ENCODE measurements at places on chromosomes 7 and 10. TPM values are rescaled to one million over a fixed set of nuclear protein-coding genes. Genes with fewer than 3 reads are reported as not detected.

DNA sequence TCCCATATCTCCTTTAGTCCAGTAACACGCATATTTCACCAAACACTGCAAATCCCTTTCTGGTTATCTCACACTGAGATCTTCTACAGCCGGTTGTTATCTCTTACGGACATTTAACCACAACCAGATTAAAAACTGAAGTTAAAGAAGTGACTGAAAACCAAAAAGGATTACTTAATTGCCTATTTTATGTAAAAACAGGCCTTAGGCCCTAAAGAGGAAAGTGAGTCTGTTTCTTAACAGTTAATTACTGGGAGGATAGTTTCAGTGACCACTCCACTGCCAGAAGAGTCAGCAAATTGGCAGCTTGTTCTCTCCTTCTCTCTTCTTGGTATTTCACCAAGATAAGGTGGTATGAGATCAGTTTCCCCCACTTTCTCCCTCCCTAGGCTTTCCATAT lies 161.9 kb upstream of the MEOX2 start:
- H3K4me1 ChIP-seq: peaks cover 7% of the 10 kb centered on the region
- DNase-seq: no peak
- no peak overlapping the region for H3K27ac ChIP-seq
- no peaks in the 10 kb centered on the region for H3K36me3 ChIP-seq
- H3K27me3 ChIP-seq: no peaks in the 10 kb centered on the region

DNA sequence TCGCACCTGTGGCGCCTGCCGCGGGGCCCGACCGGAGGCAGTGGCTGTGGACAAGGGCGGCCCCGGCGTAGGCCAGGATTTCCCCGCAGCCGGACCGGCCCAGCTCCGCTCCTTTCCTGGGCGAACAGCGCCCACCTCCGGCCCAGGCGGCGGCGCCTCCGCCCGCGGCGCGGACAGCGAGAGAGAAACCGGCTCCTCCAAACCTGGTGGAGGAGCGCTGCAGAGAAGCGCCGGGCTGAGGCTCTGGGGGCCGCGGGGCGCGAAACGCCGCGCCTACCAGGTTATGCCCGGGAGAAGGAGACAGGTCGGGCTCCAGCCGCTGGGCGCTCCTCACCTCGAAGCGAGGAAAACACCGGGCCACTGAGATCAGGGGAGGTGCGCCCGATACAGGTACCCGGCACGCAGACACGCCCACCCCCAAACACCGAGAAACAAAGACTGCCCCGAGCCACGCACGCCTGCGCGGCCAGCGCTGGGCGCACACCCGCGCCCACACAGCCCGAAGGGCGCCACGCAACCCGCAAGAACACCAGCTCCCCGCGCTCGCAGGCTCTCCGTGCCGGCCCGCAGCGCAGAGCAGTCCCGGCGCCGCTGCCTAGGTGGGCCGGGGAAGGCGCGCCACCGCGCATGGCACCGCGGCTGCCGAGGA lies 3.3 kb downstream of the GRID1 start:
- H3K4me1 ChIP-seq: peaks cover 13% of the 10 kb centered on the region
- DNase-seq: no peak
- H3K4me3 ChIP-seq: peak overlapping the region; percentile 33
- no peaks in the 10 kb centered on the region for H3K36me3 ChIP-seq
- peaks cover 6% of the 10 kb centered on the region for H3K27me3 ChIP-seq
- H3K27ac ChIP-seq: no peak overlapping the region

TFR2 gene
- 0.35 TPM for total RNA-seq

ASAH2 gene
- 14.0 TPM for total RNA-seq

DNA sequence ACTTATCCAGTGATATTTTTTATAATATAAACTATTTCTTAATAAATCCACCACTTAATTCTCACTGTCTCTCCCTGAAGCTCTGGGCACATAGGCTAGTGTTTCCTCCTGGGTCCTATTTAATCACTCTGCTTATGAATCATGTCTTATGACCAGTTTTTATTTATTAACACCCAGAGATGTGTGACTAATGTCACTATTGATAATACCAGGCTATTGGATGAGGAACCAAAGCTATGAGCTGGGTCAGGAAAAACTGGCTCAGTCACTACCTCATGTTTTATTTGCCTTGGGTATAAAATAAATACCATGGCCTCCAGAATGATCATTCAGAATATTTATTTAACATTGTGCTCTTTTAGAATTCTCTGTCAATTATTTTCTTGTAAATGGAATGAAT lies 5.2 kb downstream of the SEMA3E start:
- no peak overlapping the region for H3K27ac ChIP-seq
- no peaks in the 10 kb centered on the region for H3K36me3 ChIP-seq
- no peaks in the 10 kb centered on the region for H3K27me3 ChIP-seq
- no peak overlapping the region for H3K4me3 ChIP-seq

DNA sequence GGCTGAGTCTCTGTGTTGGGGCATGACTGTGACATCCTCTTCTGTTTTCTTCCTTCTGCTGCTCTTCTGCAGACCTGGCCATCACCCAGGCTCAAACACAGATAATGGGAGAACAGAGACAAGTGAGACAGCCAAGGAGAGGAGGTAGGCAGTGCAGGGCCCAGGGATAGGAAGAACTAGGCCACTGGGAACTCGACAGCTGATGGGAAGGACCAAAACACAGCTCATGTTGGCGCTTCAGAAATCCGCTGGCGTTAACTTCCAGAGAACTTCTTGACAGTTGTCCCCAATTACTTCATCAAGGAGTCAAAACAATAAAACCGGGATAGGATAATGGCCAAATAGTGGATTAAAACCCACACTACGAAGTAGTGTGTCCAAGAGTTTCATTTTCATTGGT lies 97.0 kb upstream of the PALS2 start:
- no peak for DNase-seq
- no peaks in the 10 kb centered on the region for H3K27me3 ChIP-seq
- H3K4me1 ChIP-seq: peaks cover 37% of the 10 kb centered on the region
- H3K4me3 ChIP-seq: peak overlapping the region; percentile 22
- no peaks in the 10 kb centered on the region for H3K36me3 ChIP-seq
- peak overlapping the region; percentile 65 for H3K27ac ChIP-seq

DNA sequence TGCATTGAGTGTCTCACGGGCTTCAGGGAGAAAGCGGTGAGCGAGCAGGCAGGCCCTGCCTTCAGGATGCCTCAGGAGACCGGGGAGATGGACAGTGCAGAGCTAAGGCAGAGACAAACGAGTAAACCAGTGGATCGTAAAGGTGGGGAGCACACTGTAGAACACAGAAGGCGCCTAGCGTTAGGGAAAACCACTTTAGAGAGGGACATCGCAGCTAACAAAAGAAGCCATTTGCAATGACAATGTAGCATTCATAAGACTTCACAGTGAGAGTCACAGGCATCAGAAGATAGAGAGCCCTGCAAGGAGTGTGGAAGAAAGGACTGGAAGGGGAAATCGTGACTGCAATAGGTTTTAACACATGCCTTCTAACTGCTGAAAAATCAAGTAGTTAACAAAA lies 54.9 kb upstream of the TMEM273 start:
- H3K27me3 ChIP-seq: no peaks in the 10 kb centered on the region
- H3K4me1 ChIP-seq: no peaks in the 10 kb centered on the region
- no peak for DNase-seq
- no peaks in the 10 kb centered on the region for H3K36me3 ChIP-seq
- H3K4me3 ChIP-seq: no peak overlapping the region
- H3K27ac ChIP-seq: no peak overlapping the region

DNA sequence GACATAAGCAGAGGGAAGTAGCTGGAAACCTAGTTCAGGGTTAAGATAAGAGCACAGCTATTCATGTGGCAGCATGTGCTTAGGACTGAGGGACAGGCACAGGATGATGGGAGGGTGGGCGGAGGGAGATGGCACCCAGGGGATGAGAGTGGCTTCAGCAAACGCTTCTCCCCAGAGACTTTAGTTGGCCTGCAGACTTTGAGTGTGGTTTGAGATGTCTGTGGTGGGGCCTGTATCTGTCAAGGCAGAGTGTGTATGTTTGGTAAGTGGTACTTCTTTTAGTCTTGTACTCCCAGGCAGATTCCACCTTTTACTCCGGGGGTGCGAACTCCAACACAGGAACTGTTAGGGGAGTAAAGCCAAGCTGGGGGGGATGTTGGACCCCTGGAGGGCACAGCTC lies 88.9 kb downstream of the WDFY4 start:
- no peaks in the 10 kb centered on the region for H3K4me1 ChIP-seq
- H3K36me3 ChIP-seq: no peaks in the 10 kb centered on the region
- no peak overlapping the region for H3K4me3 ChIP-seq
- DNase-seq: no peak

- no peak overlapping the region for H3K27ac ChIP-seq
- no peaks in the 10 kb centered on the region for H3K36me3 ChIP-seq
- no peaks in the 10 kb centered on the region for H3K27me3 ChIP-seq
- no peak for DNase-seq
- H3K4me3 ChIP-seq: no peak overlapping the region
- H3K4me1 ChIP-seq: peaks cover 3% of the 10 kb centered on the region
Measured at GRCh38 chr7:92773808-92774207, 62.6 kb downstream of the CDK6 start.

GRCh38 chr7:152762056-152762455 lies 2.5 kb downstream of the ACTR3B start:
- no peak overlapping the region for H3K27ac ChIP-seq
- DNase-seq: no peak
- H3K36me3 ChIP-seq: no peaks in the 10 kb centered on the region
- no peak overlapping the region for H3K4me3 ChIP-seq

- no peaks in the 10 kb centered on the region for H3K36me3 ChIP-seq
- no peak overlapping the region for H3K27ac ChIP-seq
- no peak overlapping the region for H3K4me3 ChIP-seq
- H3K27me3 ChIP-seq: no peaks in the 10 kb centered on the region
Measured at GRCh38 chr7:125926621-125927020, 997.0 kb upstream of the POT1 start.

- no peak overlapping the region for H3K4me3 ChIP-seq
- DNase-seq: no peak
- peak overlapping the region; percentile 34 for H3K27ac ChIP-seq
- H3K36me3 ChIP-seq: no peaks in the 10 kb centered on the region
- H3K4me1 ChIP-seq: peaks cover 11% of the 10 kb centered on the region
Measured at GRCh38 chr10:11176746-11177145, 159.1 kb downstream of the CELF2 start.

TMEM236 gene
- total RNA-seq: 2.0 TPM

WASHC2A gene
- total RNA-seq: 33.7 TPM

DNA sequence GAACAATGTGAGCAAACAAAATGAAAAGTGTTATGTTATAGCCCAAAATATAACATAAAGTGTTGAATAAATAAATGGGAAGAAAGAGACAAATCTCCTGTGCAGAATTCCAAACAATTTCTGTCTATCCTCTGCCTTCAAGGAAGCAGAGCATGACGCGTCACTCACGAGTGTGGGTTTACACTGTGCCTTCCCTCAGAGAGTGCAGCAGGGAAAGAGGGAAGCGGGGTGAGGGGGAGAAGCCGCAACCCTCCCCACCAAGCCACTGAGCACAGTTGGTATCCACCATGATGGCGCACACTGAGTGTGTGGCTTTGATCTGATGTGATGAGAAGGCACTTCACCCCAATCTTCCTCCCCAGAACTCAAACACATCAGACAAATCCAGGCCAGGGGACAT lies 74.8 kb downstream of the PTPRN2 start:
- no peaks in the 10 kb centered on the region for H3K4me1 ChIP-seq
- no peak overlapping the region for H3K4me3 ChIP-seq
- no peak overlapping the region for H3K27ac ChIP-seq

DNA sequence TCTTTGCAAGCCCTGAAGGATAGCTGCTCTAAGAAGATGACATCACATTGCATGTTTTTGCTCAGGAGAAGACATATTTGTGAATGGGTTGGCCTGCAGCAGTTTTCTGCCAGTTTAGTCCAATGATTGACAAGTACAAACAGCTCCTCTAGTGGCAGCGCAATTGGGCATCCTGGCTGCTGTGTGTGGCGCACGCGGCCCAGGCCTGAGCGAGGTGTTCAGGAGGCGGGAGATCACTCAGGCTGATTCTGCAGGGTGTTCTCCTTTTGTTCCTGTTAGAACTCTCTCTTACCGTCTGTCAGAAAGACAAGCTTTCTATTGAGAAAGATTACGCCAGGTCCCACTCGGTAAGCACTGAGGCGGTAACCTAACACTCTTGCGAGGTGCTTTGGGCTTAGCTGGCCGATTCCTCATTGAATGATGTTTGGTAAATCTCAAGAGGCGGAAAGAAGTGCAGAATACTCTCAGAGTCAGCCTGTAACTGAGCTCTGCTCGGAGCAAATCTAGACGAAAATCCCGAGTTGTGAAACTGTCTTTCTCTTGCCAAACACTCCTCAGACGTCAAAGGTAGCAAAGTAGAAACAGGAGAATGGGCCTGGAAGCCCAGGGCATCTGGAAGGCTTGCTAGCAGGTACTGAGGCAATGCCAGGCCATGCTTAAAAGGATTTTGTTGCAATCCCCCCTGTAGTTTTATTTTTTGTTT lies 219.2 kb upstream of the BMPER start:
- DNase-seq: no peak
- no peaks in the 10 kb centered on the region for H3K36me3 ChIP-seq
- no peak overlapping the region for H3K4me3 ChIP-seq
- no peaks in the 10 kb centered on the region for H3K27me3 ChIP-seq
- no peak overlapping the region for H3K27ac ChIP-seq

NPS gene
- total RNA-seq: not detected

DNA sequence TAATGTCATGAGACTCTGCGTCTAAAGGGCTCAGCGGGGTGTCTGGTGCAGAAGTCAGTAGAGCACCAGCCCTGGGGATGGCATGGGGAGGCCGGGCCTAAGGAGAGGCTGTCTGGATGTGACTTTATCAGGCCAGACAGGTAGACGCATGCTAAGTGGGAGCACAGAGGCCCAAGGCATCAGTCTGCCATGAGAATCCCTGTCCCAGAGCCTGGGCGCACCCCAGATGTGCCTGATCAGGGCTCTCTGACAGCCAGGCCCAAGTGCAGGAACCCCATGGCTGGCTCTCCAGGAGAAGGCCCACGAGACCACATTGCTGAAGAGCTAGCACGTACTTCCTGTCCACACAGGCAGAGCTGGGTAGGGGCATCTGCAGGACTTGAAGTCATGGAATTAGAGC lies 48.0 kb upstream of the CPXM2 start:
- no peak for DNase-seq
- no peak overlapping the region for H3K27ac ChIP-seq
- H3K4me1 ChIP-seq: no peaks in the 10 kb centered on the region
- no peak overlapping the region for H3K4me3 ChIP-seq
- H3K36me3 ChIP-seq: no peaks in the 10 kb centered on the region

DNA sequence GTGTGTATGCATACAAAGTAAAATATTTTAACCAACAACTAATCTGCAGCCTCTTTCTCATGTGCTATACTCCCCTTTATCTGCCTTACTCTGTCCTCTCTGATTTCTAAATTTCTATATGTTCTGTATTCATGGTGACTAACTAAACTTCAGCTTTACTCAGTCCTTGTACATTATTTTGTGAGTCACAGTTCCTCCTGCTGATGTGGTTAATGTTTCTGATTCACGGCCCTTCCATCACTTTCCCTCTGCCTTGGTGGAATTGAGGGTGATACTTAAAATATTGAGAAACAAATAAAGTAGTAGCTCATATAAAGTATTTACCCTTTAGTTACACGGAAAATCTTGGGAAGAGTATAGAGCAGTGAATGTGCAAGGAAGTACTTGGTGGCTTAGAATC lies 899.1 kb upstream of the ZWINT start:
- no peak overlapping the region for H3K4me3 ChIP-seq
- no peak overlapping the region for H3K27ac ChIP-seq
- no peak for DNase-seq

RET gene
- not detected for total RNA-seq

FRA10AC1 gene
- 35.9 TPM for total RNA-seq

TEX47 gene
- not detected for total RNA-seq

PGAM1 gene
- 231 TPM for total RNA-seq

Measured in thoracic aorta (tissue), 2 donors.